MG63 (cell line): ENCODE measurements at places on chromosomes 2 and 18.

- no peak for DNase-seq
These were observed 9.5 kb downstream of the CHAC2 start for GRCh38 chr2:53777134-53777533.

- no peak for DNase-seq
These were observed 71.5 kb downstream of the KLHL14 start for GRCh38 chr18:32701313-32701712.

GRCh38 chr2:223260681-223261080 is 208.7 kb downstream of the KCNE4 start:
- no peak for DNase-seq

DNA sequence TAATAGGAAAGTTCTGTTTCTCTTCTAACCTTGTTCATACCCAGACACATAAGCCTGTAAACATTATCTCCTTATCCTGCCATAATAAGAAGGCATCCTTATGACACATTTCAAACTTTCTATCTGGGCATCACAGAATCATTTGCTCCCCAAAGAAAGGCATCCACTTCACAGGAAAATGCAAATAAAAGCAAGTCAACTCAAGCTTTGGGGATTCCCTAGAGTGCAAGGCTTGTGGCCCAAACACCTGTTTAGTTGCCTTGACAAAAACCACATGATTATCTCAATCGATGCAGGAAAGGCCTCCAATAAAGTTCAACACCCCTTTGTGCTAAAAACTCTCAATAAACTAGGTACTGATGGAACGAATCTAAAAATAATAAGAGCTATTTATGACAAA is 195.7 kb upstream of the GALNT5 start:
- DNase-seq = no peak

DNA sequence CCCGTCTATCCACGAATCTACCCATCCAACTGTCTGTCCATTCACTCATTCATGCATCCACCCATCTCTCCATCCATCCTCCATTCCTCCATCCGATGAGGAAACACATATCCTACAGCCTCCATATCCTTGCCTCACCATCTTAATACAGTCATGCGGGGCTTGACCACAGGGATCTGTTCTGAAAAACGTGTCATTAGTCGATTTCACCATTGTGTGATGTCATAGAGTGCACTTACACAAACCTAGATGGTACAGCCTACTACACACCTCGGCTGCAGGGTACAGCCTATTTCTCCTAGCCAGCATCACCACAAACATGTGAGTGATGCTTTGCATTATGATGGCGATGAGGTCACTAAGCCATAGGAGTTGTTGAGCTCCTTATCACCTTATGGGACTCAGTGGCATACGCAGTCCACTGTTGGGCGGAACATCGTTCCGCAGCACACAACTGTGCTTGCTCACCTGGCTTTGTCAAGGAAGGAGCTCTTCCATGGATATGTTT is 1.9 kb upstream of the NT5DC4 start:
- no peak for DNase-seq

DNA sequence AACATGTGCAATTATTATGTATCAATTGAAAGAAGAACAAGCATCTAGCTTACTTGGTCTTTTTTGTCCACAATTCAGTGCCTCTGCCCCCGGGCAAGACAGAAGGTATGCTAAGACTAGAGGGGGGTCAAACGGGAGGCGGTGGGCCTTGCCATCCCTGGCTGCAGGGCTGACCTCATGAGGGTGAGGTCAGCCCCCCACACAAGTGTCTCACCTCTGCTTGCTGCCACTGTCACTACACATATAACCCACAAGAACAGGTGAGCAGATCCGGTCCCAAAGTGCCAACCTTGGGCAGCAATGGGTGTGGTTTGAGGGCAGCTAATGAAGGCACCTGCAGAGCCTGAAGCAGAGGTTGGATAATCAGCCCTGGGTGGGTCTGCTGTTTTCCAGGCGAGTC is 71.5 kb downstream of the EDAR start:
- DNase-seq = no peak

DNA sequence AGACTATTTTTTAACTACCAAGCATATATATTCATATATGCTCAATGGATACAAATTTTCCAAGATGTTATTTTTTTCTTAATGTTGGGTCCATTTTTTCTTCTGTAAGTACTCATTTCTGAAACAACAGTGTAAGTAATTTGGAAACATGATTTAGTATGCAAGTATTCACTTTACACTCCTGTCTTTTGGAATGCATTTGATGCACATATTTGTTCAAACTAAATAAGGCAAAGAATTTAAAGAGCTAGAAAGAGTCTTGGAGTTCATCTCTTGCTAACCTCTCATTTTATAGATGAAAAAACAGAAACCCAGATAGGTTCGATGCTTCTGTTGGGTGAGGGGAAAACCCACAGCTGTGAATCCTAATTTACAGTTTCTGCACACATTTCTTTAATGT is 439.5 kb upstream of the RAB12 start:
- DNase-seq = no peak

DNA sequence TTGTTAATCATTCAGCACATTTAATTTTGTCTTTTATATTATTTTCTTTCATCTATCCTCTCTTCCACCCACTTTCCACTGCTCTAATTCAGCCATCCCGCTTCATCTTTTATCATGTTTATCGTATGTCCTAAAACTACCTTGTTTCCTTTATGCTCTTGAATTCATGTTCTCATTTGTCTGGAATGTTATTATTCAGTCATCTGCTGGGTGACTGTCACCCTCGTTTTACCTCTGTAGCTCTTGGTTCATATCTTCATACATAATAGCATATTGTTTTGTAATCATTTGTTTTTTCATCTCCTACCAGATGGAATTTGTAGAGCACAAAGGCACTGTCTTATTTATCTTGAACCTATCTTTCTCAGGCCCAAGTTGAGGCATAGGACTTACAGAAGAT is 37.0 kb downstream of the SMCHD1 start:
- DNase-seq = no peak
